Muscle of leg (tissue), 16 donors: ENCODE measurements at places on chromosomes 1 and 21.

GRCh38 chr1:246587606-246588005 lies 21.4 kb downstream of the CNST start:
- no peak for DNase-seq

GRCh38 chr1:217189362-217189761 lies 441.5 kb downstream of the GPATCH2 start:
- no peak for DNase-seq

- DNase-seq = peak; percentile 54
These were observed 717 bp upstream of the BATF3 start for GRCh38 chr1:212700223-212700891.

- no peak for DNase-seq
These were observed 64.6 kb upstream of the CD55 start for GRCh38 chr1:207256869-207257268.

- peak; percentile 82 for DNase-seq
These were observed 28.8 kb downstream of the PIK3C2B start for GRCh38 chr1:204465546-204466415.

DNA sequence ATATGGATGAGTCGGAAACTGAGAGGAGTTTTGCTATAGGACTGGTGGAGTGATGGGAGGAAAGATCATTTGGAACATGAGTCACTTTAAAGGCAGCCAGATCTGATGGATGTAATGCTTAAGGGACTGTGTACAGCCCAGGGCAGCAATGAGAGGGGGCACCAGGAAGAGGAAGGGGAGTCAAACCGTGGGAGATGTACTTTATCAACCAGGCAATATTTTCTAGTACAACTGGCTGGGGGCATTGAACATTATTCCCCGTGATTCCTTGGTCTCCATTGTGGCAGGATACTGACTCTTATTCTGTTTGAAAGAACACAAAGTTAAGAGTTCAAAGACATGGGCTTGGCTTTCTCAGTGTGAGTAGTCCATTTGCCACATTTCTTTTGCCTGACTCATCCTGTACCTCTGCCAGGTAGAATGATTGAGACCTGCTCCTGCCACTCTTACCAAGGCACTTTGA lies 268.2 kb upstream of the NR5A2 start:
- DNase-seq = no peak

DNA sequence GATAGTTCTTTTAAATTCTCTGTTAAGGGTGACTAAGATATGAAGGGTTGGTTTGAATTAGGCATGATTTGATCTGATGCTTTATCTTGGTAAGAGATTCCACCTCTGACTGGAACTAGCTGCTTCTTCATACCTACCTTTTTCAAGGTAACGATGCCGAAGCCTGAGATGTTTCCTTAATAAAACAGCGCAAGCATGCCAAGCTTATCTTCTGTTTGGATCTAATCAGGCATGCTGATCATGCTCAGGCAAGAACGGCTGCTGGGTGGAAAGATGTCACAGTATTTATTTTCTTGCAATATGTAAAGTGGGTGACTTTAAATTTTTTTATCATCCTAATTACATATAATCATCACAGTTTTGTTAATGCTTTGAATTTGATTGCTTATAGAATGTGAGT lies 148.7 kb downstream of the ADGRL2 start:
- DNase-seq = no peak

GRCh38 chr1:25700626-25701025 lies 84.0 kb downstream of the MAN1C1 start:
- DNase-seq = no peak

DNA sequence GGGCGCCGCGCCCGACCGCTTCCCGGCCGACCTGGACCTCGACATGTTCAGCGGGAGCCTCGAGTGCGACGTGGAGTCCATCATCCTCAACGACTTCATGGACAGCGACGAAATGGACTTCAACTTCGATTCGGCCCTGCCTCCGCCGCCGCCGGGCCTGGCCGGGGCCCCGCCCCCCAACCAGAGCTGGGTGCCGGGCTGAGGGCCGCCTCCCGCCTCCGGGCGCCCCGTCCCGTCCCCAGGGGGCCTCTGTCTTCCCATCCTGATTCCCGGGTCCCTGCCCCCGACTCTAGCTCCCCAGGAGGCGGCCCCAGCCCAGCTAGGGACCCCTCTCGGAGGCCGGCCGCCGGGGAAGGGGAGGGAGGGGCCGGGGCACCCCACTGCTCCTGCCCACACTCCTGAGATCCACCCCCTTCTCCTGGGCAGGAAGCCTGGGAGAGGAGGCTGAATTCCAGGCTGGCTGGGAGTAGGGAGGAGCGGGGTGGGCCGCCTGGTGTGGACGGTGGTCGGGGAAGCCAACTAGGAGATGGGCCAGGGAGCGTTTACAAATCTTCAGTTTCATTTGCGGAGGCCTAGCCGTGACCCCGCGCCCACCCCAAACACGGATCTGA lies 21.4 kb downstream of the FOXO6 start:
- DNase-seq = peak; percentile 91

DNA sequence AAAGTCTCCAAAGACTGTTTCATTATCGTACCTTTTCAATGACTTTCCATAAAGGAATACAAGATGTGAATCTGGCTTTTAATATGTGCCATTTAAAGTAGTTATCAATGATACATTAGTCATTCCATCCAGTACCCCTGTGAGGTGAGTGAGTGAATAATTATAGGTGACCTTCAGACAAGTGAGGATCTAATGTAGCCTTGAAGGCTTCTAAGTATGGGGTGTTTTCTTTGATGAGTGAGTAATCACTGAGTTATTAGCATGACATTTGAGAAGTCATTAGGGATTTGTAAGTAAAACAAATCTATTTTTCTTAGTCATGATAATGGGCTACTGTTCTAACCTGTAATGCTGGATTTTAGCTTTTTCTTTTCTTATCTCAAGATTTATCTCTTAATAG lies 831.4 kb downstream of the ADGRL2 start:
- DNase-seq = no peak

DNA sequence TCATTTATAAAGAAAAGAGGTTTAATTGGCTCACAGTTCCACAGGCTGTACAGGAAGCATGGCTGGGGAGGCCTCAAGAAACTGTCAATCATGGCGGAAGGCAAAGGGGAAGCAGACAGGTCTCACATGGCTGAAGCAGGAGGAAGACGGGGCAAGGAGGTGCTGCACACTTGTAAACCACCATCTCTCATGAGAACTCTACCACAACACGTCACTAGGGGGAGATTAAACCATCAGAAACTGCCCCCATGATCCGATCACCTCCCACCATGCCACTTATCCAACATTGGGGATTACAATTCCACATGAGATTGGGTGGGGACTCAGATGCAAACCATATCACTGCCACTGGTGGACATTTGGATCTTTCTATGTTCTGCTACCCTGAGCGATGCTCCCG lies 351.4 kb downstream of the NPHP4 start:
- DNase-seq = no peak

- DNase-seq = no peak
These were observed 21.4 kb upstream of the NADK start for GRCh38 chr1:1799716-1800115.
